Muscle of leg (tissue), 16 donors: ENCODE measurements at places on chromosomes 2 and 18. TPM values are rescaled to one million over a fixed set of nuclear protein-coding genes. Genes with fewer than 3 reads are reported as not detected.

Gene CAPN14
- 0.04 TPM for polyA plus RNA-seq

DNA sequence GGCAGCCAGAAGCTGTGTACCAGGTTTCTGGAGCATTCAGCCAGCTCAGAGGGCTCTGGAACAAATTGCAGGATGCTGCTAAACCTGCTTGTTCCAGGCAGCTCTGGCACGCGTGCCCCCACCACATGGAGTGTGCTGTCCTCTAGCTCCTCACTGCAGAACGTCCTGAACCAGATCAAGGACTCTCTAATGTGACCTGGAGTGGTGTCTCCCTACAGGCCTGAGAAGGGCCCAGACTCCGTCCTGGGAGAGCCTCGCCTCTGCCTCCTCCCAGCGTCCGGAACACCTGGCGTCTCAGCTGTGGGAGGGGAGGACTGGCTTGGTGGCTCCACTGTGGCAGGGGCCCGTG, 115.6 kb upstream of the GPC1 start:
- DNase-seq, result no peak

DNA sequence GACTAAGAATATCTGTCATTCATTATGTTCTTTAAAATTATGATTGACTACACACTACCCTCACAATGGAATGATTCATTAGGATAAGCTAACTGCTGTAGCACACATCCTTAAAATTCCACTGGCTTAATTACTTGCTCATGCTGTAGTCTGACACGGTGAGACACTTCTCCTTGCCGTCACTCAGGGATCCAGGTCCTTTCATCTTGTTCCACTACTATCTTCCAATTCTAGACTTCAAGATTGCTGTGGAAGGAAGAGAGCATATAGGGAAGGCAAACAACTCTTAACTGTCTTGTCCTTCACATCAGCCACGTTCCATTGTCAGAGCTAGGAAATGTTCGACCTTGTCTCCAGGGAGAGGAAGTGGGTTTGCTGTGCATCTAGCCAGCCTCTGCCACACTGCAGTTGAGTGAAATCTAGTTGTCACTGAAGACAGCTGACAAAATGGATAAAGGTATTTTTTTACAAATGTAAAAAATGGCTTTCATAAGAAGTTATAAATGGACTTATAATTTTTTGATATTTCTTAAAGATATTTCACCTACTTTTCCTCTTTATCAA, 30.1 kb downstream of the GREB1L start:
- no peak for DNase-seq

- DNase-seq, result peak; percentile 19
Observed at GRCh38 chr2:171595896-171596295, 73.6 kb downstream of the CYBRD1 start.

Gene KCNK3
- polyA plus RNA-seq, result 1.0 TPM

- no peak for DNase-seq
Observed at GRCh38 chr2:16899958-16900357, 234.3 kb upstream of the CYRIA start.
